ENCODE measurements at places on chromosomes 4 and X.

DNA sequence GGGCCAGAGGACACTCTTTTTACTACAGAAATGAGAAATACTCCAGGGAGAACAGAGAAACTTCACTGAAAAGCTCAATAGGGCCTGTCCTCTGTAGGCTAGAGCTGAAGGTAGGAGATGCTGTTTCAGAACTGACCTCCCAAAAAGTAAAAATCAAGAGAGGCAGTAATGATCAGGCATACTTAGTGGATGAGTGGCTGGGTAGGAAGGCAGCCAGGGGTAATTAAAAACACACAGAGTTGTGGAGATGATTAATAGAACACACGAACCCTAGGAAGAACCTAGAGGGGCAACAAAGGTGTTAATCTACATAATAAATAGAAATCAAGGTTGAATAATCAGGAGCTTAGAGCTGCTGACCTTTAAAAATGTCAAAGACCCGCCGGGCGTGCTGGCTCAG lies 582.4 kb upstream of the ADGRL3 start:
- no peak for DNase-seq

DNA sequence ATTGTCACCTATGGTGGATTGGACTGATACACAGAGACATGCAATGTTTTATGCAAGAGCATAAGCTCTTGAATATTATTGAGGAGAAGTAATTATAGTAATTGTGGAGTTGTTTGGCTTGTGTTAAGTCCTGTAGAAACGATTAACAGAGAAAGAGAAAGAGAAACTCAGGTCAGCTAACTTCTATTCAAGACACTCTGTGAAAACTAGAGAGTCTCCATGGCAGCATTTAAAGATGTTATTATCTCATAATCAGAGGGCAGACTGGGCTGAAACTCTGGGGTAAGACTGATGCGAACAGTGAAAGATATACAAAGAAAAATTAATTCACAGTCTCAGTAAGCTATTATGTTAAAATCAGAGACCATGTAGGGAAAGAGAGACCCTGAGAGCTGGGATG lies 625.7 kb downstream of the FAT4 start:
- no peak for DNase-seq

GRCh38 chr4:145881576-145881975 lies 57.0 kb downstream of the ZNF827 start:
- no peak for DNase-seq

DNA sequence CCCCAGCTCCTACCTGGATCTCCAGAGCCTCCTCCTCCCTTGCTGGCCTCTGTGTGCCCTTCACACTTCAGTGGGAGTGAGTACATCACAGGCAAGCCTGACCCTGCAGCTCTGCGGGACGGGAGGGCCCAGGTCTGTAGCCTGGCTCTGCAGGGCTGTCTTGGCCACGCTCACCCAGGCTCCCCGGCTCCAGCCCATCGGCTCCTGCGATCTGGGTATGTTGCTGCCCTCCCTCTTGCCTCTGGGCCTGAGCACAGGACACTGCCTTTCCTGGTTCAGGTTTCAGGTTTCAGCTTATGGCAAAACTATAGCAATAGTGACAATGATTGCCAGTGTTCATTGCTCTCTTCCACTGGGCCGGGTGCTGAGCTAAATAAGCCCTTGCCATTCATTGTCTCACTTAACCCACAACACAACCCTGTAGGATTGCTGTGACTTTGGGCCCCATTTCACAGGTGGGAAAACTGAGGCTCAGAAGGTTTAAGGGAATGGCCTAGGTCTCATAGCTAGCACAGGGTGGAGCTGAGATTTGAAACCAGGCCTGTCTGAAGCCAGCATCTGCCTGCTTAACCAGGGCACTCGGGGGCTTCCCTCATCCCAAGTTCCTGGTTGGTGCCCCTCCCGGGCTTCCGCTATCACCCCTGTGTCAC lies 44.6 kb upstream of the SORCS2 start:
- no peak for DNase-seq

DNA sequence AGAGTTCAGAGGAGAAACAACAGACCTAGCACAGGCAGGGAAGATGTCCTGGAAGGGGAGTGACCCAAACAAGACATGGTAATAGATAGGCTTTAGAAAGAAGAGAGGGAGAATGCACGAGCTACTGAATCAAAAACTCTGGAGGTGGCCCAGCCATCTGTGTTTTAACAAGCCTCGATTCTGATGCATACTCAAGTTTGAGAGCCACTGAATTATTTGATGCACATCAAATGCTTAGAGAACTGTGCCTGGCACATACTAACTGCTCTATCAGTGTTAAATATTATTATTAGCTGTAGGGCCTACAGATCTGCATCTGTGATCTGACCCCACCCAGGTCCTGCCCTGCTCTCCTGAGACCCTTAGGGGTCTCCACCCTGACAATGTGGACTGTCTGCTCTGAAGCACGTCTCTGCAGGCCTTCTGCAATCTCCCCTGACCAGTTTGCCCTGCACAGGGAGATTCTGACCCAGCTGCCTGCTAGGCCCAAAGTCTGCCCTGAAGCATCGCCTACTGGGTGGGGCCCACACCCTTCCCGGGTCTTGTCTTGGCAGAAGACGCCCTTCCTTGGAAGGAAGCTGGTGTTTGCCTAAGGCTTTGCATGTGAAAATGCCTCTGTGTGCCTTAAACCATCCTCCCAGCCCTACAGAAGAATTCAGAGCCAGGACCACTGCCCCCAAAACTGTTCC lies 201.5 kb upstream of the KLF3 start:
- DNase-seq = no peak

GRCh38 chrX:96621811-96622210 lies 62.8 kb upstream of the DIAPH2 start:
- no peak for DNase-seq

- no peak for DNase-seq
Measured at GRCh38 chrX:102684772-102685520, 27.3 kb upstream of the GPRASP2 start.

DNA sequence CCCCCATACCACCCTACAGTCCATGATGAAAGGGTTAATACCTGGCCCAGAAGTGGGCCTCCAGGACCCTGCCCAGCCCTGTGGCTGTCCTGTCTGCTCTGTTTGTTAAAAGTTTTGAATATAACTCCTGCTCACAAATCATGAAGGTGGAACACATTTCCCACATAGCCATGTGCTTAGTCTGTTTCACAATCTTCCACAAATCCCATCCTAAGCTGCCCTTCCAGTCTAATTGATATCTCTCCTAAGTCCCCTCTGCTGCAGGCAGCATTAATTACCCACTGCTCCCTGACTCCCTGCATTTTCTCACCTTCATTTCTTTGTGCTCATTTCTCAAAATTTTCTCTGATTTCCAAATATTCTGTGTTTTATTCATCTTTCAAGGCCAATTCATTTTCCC lies 142.6 kb downstream of the AASDH start:
- DNase-seq = no peak

DNA sequence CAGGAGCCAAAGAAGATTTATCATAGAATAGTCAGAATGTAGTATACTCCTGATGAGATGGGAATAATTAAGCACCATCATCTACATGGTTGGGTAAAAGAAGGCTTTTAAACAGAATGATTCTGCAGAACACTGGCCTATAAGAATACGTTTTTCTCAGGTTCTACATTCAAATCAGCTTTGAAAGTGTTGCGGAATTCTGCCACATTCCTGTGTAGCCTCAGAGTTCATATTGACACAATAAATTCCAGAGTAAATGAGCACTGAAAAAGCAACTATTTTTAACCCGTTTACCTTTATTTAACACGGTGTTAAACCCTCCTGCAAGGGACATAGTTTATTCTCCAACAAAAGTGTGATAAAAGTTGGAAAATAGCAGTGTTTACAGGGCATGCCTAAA lies 950.2 kb upstream of the SLIT2 start:
- no peak for DNase-seq

- no peak for DNase-seq
Measured at GRCh38 chr4:172481802-172482508, 668.8 kb downstream of the GALNTL6 start.

DNA sequence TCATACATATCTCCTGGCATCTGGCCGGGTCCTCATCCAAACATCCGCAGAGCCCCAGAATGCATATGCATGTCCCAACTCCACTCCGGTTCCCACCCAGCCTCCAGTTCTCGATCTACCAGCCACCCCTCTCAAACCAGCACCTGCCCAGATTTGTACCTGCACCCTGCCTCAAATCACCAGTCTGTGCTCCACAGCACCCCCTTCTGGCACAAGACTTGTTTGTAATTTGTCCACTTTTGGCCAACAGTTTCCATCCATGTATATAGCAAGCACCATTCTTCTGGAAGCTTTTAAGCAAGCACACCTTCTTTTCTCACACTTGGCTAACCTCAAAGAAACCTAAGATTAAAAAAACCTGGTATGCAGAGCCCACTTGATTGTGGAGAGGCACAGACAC lies 644.1 kb downstream of the MID1IP1 start:
- DNase-seq = no peak

GRCh38 chrX:72381439-72382201 lies 75.9 kb upstream of the CITED1 start:
- DNase-seq = no peak
